ENCODE measurements at places on chromosomes 12 and 14. TPM values are rescaled to one million over a fixed set of nuclear protein-coding genes. Genes with fewer than 3 reads are reported as not detected.
A peak's percentile ranks its signal among the peaks of the same experiment; 100 is the strongest.

The PRICKLE1 gene
- 4.1 TPM for total RNA-seq

The IRAK3 gene
- 1.2 TPM for total RNA-seq

The TEX52 gene
- total RNA-seq = not detected

DNA sequence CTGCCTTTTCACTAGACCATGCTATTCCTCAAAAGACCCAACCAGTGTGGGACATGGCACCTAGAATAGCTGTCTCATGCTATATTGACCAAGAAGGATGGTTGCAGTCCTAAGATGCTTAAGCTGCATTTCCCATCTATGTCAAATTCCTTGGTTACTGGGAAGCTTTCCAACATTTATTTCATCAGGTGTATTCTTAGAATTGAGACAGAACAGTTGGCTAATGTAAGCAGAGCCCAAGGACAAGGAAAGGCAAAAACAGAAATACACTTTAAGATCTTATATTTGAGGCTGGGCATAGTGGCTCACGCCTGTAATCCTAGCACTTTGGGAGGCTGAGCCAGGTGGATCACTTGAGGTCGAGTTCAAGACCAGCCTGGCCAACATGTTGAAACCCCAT lies 24.7 kb downstream of the ARG2 start:
- H3K4me3 ChIP-seq = no peak overlapping the region
- peaks cover 16% of the 10 kb centered on the region for H3K36me3 ChIP-seq
- no peak overlapping the region for H3K27ac ChIP-seq
- H3K27me3 ChIP-seq = no peaks in the 10 kb centered on the region
- no peaks in the 10 kb centered on the region for H3K4me1 ChIP-seq
- no peak for DNase-seq

GRCh38 chr12:113247123-113248050 lies 26.1 kb downstream of the TPCN1 start:
- H3K27ac ChIP-seq = peak overlapping the region; percentile 88
- no peak overlapping the region for H3K4me3 ChIP-seq
- no peak for DNase-seq
- peaks cover 43% of the 10 kb centered on the region for H3K4me1 ChIP-seq
- peaks cover 10% of the 10 kb centered on the region for H3K27me3 ChIP-seq

GRCh38 chr12:29929295-29929694 lies 145.6 kb upstream of the TMTC1 start:
- H3K27me3 ChIP-seq = no peaks in the 10 kb centered on the region
- H3K4me1 ChIP-seq = no peaks in the 10 kb centered on the region
- H3K27ac ChIP-seq = no peak overlapping the region
- DNase-seq = no peak
- H3K4me3 ChIP-seq = no peak overlapping the region

- H3K36me3 ChIP-seq = 0 out of 2 replicates have a peak, but pooled peaks cover 5% of the 10 kb centered on the region
- no peak for DNase-seq
- H3K27me3 ChIP-seq = peaks cover 71% of the 10 kb centered on the region
- H3K4me3 ChIP-seq = no peak within 1 kb of the TSS
These were observed at the start of gene HOXC12 for GRCh38 chr12:53954694-53955035. Gene HOXC12, plus strand, starts transcription at chr12:53954903. Its CDS starts 27 bp downstream, at chr12:53954930.

- H3K4me3 ChIP-seq = no peak overlapping the region
- H3K27ac ChIP-seq = peak overlapping the region; percentile 82
- H3K27me3 ChIP-seq = no peaks in the 10 kb centered on the region
- peaks cover 14% of the 10 kb centered on the region for H3K36me3 ChIP-seq
- peaks cover 32% of the 10 kb centered on the region for H3K4me1 ChIP-seq
- peak; percentile 74 for DNase-seq
These were observed 29.0 kb downstream of the PTPRQ start for GRCh38 chr12:80472911-80473500.

- no peaks in the 10 kb centered on the region for H3K36me3 ChIP-seq
- H3K4me1 ChIP-seq = no peaks in the 10 kb centered on the region
- no peak for DNase-seq
- no peak overlapping the region for H3K27ac ChIP-seq
- H3K4me3 ChIP-seq = no peak overlapping the region
- H3K27me3 ChIP-seq = peaks cover 18% of the 10 kb centered on the region
These were observed 170.5 kb upstream of the RBM19 start for GRCh38 chr12:114136631-114137030.

GRCh38 chr12:76272287-76272686 lies 75.9 kb downstream of the BBS10 start:
- H3K27me3 ChIP-seq = no peaks in the 10 kb centered on the region
- H3K4me1 ChIP-seq = peaks cover 69% of the 10 kb centered on the region
- H3K36me3 ChIP-seq = peaks cover 10% of the 10 kb centered on the region
- H3K27ac ChIP-seq = no peak overlapping the region

The DDX51 gene
- total RNA-seq = 13.2 TPM

The OTX2 gene
- total RNA-seq = not detected

GRCh38 chr14:63492391-63492790 lies 50.8 kb downstream of the PPP2R5E start:
- H3K27ac ChIP-seq = peak overlapping the region; percentile 88
- peaks cover 45% of the 10 kb centered on the region for H3K4me1 ChIP-seq
- no peaks in the 10 kb centered on the region for H3K36me3 ChIP-seq
- peak overlapping the region; percentile 46 for H3K4me3 ChIP-seq
- no peaks in the 10 kb centered on the region for H3K27me3 ChIP-seq

GRCh38 chr14:74492776-74493342 lies at the start of gene NPC2:
Gene NPC2, minus strand, starts transcription at chr14:74493305. Its CDS starts 31 bp downstream, at chr14:74493274.
- no peak for DNase-seq
- peaks cover 41% of the 10 kb centered on the region for H3K4me1 ChIP-seq
- H3K27me3 ChIP-seq = no peaks in the 10 kb centered on the region
- no peaks in the 10 kb centered on the region for H3K36me3 ChIP-seq
- no peak within 1 kb of the TSS for H3K4me3 ChIP-seq

GRCh38 chr12:76084863-76085519 lies 506 bp upstream of the NAP1L1 start:
- DNase-seq = peak; percentile 65
- peaks cover 20% of the 10 kb centered on the region for H3K36me3 ChIP-seq
- H3K4me3 ChIP-seq = peak overlapping the region; percentile 98
- H3K27me3 ChIP-seq = peaks cover 2% of the 10 kb centered on the region
- peak overlapping the region; percentile 99 for H3K27ac ChIP-seq

- H3K4me3 ChIP-seq = no peak overlapping the region
- no peaks in the 10 kb centered on the region for H3K4me1 ChIP-seq
- no peak overlapping the region for H3K27ac ChIP-seq
- no peak for DNase-seq
- H3K36me3 ChIP-seq = peaks cover 7% of the 10 kb centered on the region
- peaks cover 21% of the 10 kb centered on the region for H3K27me3 ChIP-seq
These were observed 14.8 kb upstream of the PLA2G1B start for GRCh38 chr12:120342175-120343038.

DNA sequence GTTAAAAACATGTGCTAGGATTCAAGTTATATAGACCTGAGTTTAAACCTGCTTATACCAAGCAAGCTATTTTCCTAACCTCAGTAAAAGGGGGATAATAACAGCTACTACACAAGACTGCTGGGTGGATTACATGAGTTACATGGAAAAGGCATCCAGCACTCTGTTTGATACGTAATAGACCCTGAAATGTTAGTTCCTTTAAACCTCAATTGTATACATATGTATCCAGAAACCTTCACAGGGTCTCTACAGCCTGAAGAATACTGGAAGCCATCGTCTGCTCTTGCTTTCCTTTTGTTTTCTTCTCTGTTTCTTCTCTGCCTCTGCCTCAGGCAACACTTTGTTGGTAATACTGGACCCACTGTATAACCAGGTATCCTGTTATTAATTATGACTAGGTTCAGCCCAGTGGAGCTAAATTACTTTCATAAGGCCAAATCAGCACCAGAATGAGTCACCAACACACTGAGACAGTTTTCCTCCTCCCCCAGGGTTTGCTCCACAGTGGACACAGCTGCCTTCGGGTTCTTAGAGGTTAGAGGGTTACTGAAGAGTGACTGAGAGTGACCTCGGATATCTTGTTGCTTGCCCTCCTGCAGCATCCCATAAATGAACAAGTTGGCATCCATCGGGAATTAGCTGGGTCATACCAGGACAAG lies 127.1 kb downstream of the CAPZA3 start:
- peaks cover 29% of the 10 kb centered on the region for H3K4me1 ChIP-seq
- peaks cover 2% of the 10 kb centered on the region for H3K27me3 ChIP-seq

GRCh38 chr12:64125913-64126312 lies 96.2 kb downstream of the KICS2 start:
- peak overlapping the region; percentile 4 for H3K27ac ChIP-seq
- H3K27me3 ChIP-seq = no peaks in the 10 kb centered on the region
- H3K4me3 ChIP-seq = no peak overlapping the region
- peaks cover 20% of the 10 kb centered on the region for H3K4me1 ChIP-seq
- DNase-seq = no peak

DNA sequence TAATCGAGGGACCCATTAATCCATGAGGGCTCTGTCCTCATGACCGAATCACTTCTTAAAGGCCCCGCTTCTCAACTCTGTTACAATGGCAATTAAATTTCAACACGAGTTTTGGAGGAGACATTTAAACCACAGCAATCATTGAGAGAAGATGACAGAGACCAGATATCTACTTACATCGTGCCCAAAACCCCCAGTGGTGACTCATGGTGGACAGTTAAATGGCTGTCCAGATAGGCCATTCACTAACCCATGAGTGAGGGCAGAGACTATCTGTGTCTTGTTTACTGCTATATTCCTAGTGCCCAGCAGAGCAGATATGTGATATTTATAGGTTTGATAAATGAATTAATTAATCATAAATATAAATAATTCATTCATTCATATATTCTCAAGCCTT lies 20.0 kb upstream of the FLVCR2 start:
- no peak overlapping the region for H3K4me3 ChIP-seq
- H3K4me1 ChIP-seq = peaks cover 34% of the 10 kb centered on the region
- DNase-seq = no peak
- H3K36me3 ChIP-seq = no peaks in the 10 kb centered on the region
- H3K27ac ChIP-seq = no peak overlapping the region
- peaks cover 22% of the 10 kb centered on the region for H3K27me3 ChIP-seq

DNA sequence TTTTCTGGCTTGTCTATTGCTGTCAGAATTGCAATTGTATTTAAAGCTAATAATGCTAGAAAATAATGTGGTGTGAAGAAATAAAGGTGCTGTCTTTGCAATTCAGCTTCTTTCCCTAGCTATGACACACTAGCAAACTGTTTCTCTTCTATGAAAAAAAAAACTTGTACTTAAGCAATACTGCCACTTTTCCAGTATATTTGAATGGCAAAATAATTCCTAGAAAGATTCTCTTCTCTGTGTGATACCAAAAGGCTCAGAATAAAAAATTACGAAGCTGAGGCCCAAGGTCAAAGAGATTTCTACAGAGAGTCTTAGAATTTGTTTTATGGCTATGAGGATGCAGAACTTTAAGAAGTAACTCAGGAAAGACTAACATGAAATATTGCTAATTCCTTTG lies 235.5 kb downstream of the ADAMTS20 start:
- H3K4me1 ChIP-seq = peaks cover 34% of the 10 kb centered on the region
- H3K27me3 ChIP-seq = no peaks in the 10 kb centered on the region
- no peak for DNase-seq
- H3K4me3 ChIP-seq = no peak overlapping the region
- no peak overlapping the region for H3K27ac ChIP-seq

GRCh38 chr14:76779221-76780057 lies 18.2 kb downstream of the VASH1 start:
- H3K27ac ChIP-seq = no peak overlapping the region
- 0 out of 2 replicates have a peak, but pooled peaks cover 8% of the 10 kb centered on the region for H3K4me1 ChIP-seq
- H3K36me3 ChIP-seq = no peaks in the 10 kb centered on the region
- DNase-seq = no peak
- no peak overlapping the region for H3K4me3 ChIP-seq
- peaks cover 2% of the 10 kb centered on the region for H3K27me3 ChIP-seq

DNA sequence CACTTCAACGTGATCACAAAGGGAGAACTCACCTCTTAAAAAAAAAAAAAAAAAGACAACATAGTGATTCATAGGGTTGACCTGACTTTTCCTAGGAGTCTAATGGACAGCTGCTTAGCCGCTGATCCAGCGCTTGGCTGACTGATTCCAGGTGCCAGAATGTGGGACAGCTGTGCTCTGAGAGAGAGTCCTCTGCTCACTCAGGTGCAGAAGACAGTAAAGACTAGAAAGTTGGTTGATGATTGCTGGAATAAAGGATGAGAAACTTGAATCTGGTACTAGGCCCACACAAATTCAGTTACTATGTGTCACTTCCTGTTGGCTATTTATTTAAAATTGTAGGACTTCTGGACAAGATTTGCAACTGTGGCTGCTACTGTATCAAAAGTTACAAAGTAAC lies 229.4 kb downstream of the CHST11 start:
- DNase-seq = no peak
- peaks cover 3% of the 10 kb centered on the region for H3K27me3 ChIP-seq
- H3K36me3 ChIP-seq = no peaks in the 10 kb centered on the region
- H3K27ac ChIP-seq = peak overlapping the region; percentile 22
- peaks cover 20% of the 10 kb centered on the region for H3K4me1 ChIP-seq
- H3K4me3 ChIP-seq = no peak overlapping the region

DNA sequence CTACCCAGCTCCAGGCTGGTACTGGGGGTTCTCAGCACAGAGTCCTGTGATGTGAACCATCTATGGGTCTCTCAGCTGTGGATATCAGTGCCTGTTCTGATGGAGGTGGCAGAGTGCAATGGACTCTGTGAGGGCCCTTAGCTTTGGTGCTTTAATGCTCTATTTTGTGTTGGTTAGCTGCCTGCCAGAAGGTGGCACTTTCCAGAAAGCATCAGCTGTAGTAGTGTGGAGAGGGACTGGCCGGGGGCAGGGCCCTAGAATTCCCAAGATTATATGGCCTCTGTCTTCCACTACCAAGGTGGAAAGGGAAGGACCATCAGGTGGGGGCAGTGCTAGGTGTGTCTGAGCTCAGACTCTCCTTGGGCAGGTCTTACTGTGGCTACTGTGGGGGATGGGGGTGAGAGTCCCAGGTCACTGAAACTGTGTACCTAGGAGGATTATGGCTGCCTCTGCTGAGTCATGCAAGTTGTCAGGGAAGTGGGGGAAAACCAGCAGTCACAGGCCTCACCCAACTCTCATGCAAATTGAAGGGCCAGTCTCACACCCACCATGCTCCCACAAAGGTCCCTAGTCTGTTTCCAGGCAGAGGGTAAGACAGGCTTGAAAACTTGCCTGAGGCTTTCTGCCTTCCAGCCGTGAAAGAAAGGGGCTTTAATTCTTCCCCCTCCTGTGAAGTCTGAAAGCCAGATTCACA lies 878.1 kb downstream of the C12orf50 start:
- H3K4me3 ChIP-seq = no peak overlapping the region
- H3K27ac ChIP-seq = no peak overlapping the region
- no peak for DNase-seq
- H3K4me1 ChIP-seq = no peaks in the 10 kb centered on the region
- no peaks in the 10 kb centered on the region for H3K36me3 ChIP-seq

The RHNO1 gene
- 33.8 TPM for total RNA-seq

- H3K36me3 ChIP-seq = 0 out of 2 replicates have a peak, but pooled peaks cover 4% of the 10 kb centered on the region
- H3K4me1 ChIP-seq = no peaks in the 10 kb centered on the region
- DNase-seq = no peak
These were observed 333.2 kb upstream of the MDGA2 start for GRCh38 chr14:48008646-48009045.

- peaks cover 39% of the 10 kb centered on the region for H3K4me1 ChIP-seq
- peak overlapping the region; percentile 84 for H3K27ac ChIP-seq
- peak; percentile 47 for DNase-seq
These were observed 275.9 kb downstream of the FBXL14 start for GRCh38 chr12:1318327-1319031.

- peaks cover 12% of the 10 kb centered on the region for H3K4me1 ChIP-seq
- H3K27me3 ChIP-seq = no peaks in the 10 kb centered on the region
- H3K27ac ChIP-seq = peak overlapping the region; percentile 22
- no peak for DNase-seq
- H3K36me3 ChIP-seq = no peaks in the 10 kb centered on the region
- H3K4me3 ChIP-seq = no peak overlapping the region
These were observed 100.8 kb downstream of the TAOK3 start for GRCh38 chr12:118271770-118272417.

The PLXNC1 gene
- total RNA-seq = 0.21 TPM

The MFAP5 gene
- 160 TPM for total RNA-seq

- H3K36me3 ChIP-seq = no peaks in the 10 kb centered on the region
- H3K27ac ChIP-seq = no peak overlapping the region
- no peak overlapping the region for H3K4me3 ChIP-seq
- peaks cover 29% of the 10 kb centered on the region for H3K4me1 ChIP-seq
- H3K27me3 ChIP-seq = no peaks in the 10 kb centered on the region
These were observed 630.4 kb downstream of the DIO2 start for GRCh38 chr14:79580906-79581305.

All from HFFc6 (cell line).